Right atrium auricular region (tissue), 2 donors: ENCODE measurements at places on chromosomes 3 and 15. TPM values are rescaled to one million over a fixed set of nuclear protein-coding genes. Genes with fewer than 3 reads are reported as not detected.

Gene MYEF2
- 7.5 TPM for total RNA-seq

GRCh38 chr3:125033135-125033534, 22.7 kb downstream of the HEG1 start:
- no peak for DNase-seq

DNA sequence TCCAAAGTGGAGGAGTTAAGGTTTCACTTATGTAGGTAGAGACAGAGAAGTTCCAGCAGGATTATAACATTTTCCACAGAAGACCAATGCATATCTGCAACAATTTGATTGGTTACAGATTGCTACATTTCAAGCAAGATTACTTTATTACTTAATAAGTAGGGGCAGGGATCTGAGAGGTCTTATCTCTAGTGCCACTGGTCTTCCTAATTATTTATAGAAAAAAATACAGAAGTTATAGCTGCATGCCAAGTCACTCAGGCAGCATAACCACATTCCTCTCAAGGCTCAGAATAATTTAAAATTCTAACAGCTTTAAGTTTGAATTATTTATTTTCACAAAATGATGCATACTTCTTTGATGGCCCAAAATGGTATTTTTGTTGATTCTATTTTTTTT, 30.5 kb downstream of the RAD54L2 start:
- no peak for DNase-seq

Gene IL16
- 3.9 TPM for total RNA-seq

GRCh38 chr3:36820083-36820482, 55.7 kb upstream of the DCLK3 start:
- DNase-seq: no peak

- no peak for DNase-seq
Observed at GRCh38 chr3:71537211-71537611, 46.3 kb downstream of the FOXP1 start.
